ENCODE measurements at places on chromosomes 16 and 17. TPM values are rescaled to one million over a fixed set of nuclear protein-coding genes. Genes with fewer than 3 reads are reported as not detected.

- no peaks in the 10 kb centered on the region for H3K36me3 ChIP-seq
- no peak overlapping the region for H3K27ac ChIP-seq
These were observed 73.3 kb upstream of the LHX1 start for GRCh38 chr17:36863676-36864612.

- peaks cover 2% of the 10 kb centered on the region for H3K27me3 ChIP-seq
- H3K27ac ChIP-seq: no peak overlapping the region
- no peak for DNase-seq
These were observed 85.3 kb downstream of the NDEL1 start for GRCh38 chr17:8520981-8521380.

DNA sequence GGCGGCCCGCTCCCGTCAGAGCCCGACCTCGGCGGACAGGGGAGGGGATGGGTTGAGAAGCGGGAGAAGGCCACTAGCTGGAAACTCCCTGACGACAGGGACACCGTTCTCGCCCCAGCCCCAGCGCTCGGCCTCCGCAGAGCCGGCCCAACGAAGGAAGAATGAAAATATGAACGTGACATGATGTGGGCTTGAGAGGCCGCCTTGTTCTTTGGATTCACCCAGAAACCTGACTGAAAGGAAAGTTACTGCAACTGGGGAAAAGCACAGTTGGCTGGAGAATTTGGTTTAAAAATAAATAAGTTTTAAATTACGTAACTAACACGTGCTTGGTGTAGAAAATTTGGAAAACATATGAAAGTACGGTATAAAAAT is 21.1 kb downstream of the NPTX1 start:
- peak; percentile 50 for DNase-seq
- no peaks in the 10 kb centered on the region for H3K36me3 ChIP-seq

DNA sequence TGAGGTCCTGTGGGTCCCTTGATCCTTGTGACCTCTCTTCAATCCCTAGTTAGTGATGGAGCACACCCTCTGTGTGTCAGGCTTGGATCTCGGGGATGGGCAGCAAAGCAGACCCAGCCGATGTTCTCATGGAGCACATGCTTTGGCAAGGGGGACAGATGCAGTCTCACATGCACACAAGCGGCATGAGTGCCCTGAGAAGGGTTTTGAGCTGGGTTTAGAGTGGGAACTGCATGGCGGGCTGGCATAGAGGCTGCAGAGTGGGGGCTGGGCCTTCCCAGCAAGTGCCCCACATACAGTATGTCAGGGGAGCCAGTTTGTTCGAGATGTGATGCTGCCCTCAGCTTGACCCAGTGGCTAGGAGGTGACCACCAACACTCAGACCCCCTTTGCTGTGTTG is 41.6 kb downstream of the B9D1 start:
- H3K27me3 ChIP-seq: peaks cover 5% of the 10 kb centered on the region
- DNase-seq: no peak
- no peaks in the 10 kb centered on the region for H3K36me3 ChIP-seq
- no peak overlapping the region for H3K27ac ChIP-seq
- H3K4me3 ChIP-seq: no peak overlapping the region
- H3K4me1 ChIP-seq: no peaks in the 10 kb centered on the region

DNA sequence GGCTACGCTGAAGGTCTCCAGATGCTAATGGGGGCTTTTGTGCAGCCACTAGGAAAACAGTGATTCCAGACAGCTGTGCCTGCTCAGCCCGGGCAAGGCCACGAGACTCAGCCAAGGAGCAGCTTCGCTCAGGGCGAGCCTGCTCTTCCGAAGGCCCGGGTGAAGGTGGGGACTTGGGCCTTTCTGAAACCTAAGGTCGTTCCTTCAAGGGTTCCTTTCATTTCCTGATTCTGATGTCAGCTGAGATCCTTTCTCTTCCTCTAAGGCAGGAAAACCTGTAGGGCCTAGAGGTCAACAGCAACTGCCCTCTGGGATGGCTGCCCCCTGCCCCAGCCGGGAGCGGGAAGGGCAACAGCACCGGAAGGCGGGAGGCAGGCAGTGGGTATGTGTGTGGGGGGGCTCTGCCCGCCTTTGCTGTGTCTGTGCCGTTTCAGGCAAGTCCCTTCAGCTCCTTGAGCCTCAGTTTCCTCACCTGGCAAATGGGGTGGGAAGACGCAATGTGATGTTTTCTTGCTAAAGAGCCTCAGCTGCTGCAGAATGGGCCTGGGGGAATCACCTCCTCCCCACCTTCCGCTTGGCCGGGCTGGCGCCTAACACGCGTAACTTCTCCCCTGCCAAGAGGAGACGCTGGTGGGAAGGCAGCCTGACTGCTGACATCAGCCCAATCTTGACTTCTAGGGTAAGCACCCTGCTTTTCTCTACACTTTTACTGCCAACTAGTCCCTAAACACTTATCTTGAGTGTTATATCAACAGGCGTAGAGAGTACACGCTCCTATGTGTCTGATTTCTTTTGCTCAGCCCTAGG is 32.8 kb downstream of the IRF8 start:
- no peak overlapping the region for H3K4me3 ChIP-seq
- H3K4me1 ChIP-seq: peaks cover 54% of the 10 kb centered on the region
- no peak for DNase-seq

GRCh38 chr17:40559954-40560591 is 5.2 kb downstream of the CCR7 start:
- DNase-seq: peak; percentile 74
- H3K4me3 ChIP-seq: peak overlapping the region; percentile 90
- peaks cover 81% of the 10 kb centered on the region for H3K36me3 ChIP-seq
- H3K27me3 ChIP-seq: peaks cover 2% of the 10 kb centered on the region
- H3K27ac ChIP-seq: peak overlapping the region; percentile 99
- peaks cover 89% of the 10 kb centered on the region for H3K4me1 ChIP-seq

GRCh38 chr16:13438064-13438463 is 481.9 kb upstream of the ERCC4 start:
- H3K4me3 ChIP-seq: no peak overlapping the region
- no peaks in the 10 kb centered on the region for H3K4me1 ChIP-seq
- no peaks in the 10 kb centered on the region for H3K36me3 ChIP-seq
- no peak overlapping the region for H3K27ac ChIP-seq
- no peaks in the 10 kb centered on the region for H3K27me3 ChIP-seq
- DNase-seq: no peak

The FGF11 gene
- total RNA-seq: 6.4 TPM

DNA sequence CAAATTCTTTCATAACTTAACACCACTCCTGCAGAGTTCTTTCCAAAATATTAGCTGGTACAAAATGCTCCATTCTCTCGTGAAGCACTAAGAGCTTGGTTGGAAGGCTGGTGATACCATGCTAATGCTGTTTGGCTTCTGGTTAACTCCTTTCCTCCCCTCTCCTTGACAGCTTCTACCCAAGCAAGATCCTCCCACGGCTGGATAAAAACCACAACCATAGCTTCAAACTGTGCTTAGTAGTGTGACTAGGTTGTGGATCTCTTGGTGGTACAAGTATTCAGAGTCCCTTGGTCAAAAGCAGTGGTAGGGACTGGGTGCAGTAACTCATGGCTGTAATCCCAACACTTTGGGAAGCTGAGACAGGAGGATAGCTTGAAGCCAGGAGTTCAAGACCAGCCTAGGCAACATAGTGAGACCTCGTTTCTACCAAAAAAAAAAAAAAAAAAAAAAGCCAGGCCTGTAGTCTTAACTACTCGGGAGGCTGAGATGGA is 2.3 kb downstream of the PHAF1 start:
- H3K27me3 ChIP-seq: no peaks in the 10 kb centered on the region
- H3K4me1 ChIP-seq: peaks cover 39% of the 10 kb centered on the region
- H3K4me3 ChIP-seq: peak overlapping the region; percentile 96
- peaks cover 4% of the 10 kb centered on the region for H3K36me3 ChIP-seq
- H3K27ac ChIP-seq: no peak overlapping the region

DNA sequence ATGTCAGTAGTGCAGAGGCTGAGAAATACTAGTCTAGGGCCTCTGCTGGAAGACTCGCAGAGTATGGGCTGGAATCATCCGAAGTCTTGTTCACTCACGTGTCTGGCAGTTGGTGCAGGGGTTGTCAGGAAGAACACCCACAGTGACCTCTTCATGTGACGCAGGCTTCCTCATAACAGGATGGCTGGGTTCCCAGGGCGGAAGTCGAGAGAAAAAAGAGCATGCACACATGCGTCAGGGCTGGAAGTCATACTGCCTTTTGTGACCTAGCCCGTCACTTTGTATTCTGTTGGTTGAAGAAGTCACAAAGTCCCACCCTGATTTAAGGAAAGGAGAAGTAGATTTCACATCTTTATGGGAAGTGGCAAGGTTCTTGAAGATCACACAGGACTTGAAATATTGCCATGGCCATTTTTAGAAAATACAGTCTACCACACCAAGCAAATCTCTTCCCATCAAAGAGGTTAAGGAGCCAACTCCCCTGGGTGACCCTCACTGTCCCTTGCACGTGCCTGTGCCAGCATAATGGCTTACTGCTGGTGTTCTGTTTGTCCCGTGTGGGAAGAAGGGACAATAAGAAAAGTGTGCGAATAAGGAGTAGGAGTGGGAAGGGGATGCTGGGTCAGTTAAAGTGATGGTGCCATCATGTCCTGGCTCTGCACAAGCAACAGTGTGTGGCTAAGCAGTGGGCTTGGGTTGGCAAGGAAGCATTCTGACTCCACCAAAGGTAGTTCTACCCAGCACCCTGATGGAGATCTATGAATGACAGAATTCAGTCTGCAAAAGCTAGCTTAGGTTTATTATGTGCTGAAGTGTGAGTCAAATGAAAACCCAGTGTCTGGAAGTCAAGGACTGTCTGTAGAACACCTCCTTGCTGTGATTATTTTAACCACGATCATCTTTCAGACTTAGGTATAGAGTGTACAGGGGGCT is 28.1 kb downstream of the HEATR3 start:
- H3K36me3 ChIP-seq: peaks cover 18% of the 10 kb centered on the region
- H3K27ac ChIP-seq: peak overlapping the region; percentile 13
- H3K4me1 ChIP-seq: peaks cover 18% of the 10 kb centered on the region

GRCh38 chr16:180681-181564 is 664 bp downstream of the HBQ1 start:
- H3K27me3 ChIP-seq: peaks cover 27% of the 10 kb centered on the region
- H3K4me1 ChIP-seq: no peaks in the 10 kb centered on the region
- no peak overlapping the region for H3K27ac ChIP-seq
- no peaks in the 10 kb centered on the region for H3K36me3 ChIP-seq
- H3K4me3 ChIP-seq: peak overlapping the region; percentile 53
- peak; percentile 78 for DNase-seq

The PITPNM3 gene
- 0.81 TPM for total RNA-seq

DNA sequence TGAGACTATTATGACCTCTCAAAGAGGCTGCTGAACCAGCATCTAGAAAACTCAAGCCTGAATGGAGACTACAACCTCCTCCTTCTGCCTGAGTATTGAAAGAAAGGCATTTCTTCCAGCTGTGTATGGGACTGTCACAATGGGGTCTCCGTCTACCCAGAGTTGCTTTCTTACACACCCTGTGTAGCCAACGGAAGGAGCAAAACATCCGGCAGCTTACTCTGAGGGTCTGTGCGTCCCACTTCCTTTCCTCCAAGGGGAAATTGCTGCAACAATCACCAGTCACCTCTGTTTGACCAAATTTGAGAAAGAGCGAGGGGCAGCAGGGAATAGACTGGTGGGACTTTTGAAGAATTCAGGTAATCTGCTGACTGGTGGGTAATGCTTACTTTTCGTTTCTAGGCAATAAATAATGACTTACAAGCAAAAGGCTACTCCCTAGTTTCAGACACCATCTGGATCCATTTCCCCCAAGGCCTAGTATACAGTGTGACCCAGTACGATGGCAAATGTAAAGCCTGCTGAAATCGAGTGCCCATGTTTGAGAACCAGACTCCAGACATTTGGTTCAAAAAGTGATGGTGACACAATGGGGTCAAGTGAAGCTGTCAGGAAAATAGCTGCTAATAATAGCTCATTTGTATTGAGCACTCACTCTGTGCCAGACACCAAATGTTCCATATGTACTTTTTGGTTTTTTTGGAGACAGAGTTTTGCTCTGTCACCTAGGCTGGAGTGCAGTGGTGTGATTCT is 81.7 kb downstream of the YPEL2 start:
- H3K27me3 ChIP-seq: peaks cover 2% of the 10 kb centered on the region
- no peak overlapping the region for H3K27ac ChIP-seq

The CALB2 gene
- not detected for total RNA-seq

The SHCBP1 gene
- total RNA-seq: 46.5 TPM

The KRT32 gene
- not detected for total RNA-seq

The FBXW10B gene
- total RNA-seq: 1.0 TPM

DNA sequence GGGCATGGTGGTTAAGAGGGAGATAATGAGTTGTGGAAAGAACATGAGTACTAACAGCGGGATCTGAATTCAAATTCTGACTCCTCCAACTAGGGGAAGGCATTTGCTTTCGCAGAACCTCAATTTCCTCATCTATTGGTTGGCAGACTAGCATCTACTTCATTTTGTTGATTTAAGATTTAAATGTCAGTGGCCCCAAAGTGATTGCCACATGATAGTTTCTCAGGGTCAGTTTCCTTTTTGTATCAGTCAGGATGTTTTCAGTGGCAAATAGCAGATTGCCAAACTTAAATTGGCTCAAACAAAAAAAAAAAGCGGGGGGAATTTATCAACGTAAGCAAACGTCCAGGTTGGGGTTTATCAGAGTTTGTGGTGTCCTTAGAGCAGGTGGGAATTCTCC is 25.1 kb upstream of the NOS2 start:
- H3K4me3 ChIP-seq: no peak overlapping the region
- no peak overlapping the region for H3K27ac ChIP-seq
- peaks cover 2% of the 10 kb centered on the region for H3K27me3 ChIP-seq
- no peaks in the 10 kb centered on the region for H3K4me1 ChIP-seq
- DNase-seq: no peak
- no peaks in the 10 kb centered on the region for H3K36me3 ChIP-seq

The TMC8 gene
- 234 TPM for total RNA-seq

The CACNG1 gene
- total RNA-seq: not detected

- H3K27me3 ChIP-seq: no peaks in the 10 kb centered on the region
- no peak for DNase-seq
- no peak overlapping the region for H3K27ac ChIP-seq
- H3K36me3 ChIP-seq: no peaks in the 10 kb centered on the region
These were observed 11.5 kb upstream of the TOX3 start for GRCh38 chr16:52558448-52558847.

The WNT3 gene
- total RNA-seq: not detected

The P2RX5 gene
- 143 TPM for total RNA-seq

GRCh38 chr16:57690782-57691471 is 3.7 kb upstream of the DRC7 start:
- peak overlapping the region; percentile 44 for H3K27ac ChIP-seq
- H3K27me3 ChIP-seq: peaks cover 2% of the 10 kb centered on the region
- H3K4me1 ChIP-seq: peaks cover 40% of the 10 kb centered on the region

DNA sequence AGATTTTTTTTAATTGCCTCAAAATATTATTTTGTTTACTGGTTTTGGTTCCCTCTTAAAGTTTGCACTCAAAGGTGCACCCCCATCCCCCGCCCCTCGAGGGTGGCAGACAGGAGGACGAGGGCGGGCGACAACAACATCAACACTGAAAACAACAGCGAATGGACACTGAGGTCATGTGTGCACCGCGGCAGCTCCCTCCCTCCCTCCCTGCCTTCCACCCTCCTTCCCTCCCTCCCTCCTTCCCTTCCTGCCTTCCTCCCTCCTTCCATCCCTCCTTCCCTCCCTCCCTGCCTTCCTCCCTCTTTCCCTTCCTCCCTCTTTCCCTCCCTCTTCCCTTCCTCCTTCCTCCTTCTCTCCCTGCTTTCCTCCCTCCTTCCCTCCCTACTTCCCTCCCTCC is 1.5 kb upstream of the OSGIN1 start:
- peaks cover 12% of the 10 kb centered on the region for H3K4me1 ChIP-seq
- DNase-seq: no peak
- H3K4me3 ChIP-seq: no peak overlapping the region
- H3K27me3 ChIP-seq: peaks cover 11% of the 10 kb centered on the region
- H3K36me3 ChIP-seq: no peaks in the 10 kb centered on the region
- no peak overlapping the region for H3K27ac ChIP-seq
